ENCODE measurements at places on chromosomes 2 and 18. TPM values are rescaled to one million over a fixed set of nuclear protein-coding genes. Genes with fewer than 3 reads are reported as not detected.

UGT1A5 gene
- total RNA-seq: 2.1 TPM

RBM44 gene
- total RNA-seq: 0.72 TPM

RUFY4 gene
- total RNA-seq: 0.69 TPM

ALLC gene
- not detected for total RNA-seq

LRRC30 gene
- total RNA-seq: not detected

TYW5 gene
- 8.0 TPM for total RNA-seq

FAP gene
- 3.3 TPM for total RNA-seq

DNA sequence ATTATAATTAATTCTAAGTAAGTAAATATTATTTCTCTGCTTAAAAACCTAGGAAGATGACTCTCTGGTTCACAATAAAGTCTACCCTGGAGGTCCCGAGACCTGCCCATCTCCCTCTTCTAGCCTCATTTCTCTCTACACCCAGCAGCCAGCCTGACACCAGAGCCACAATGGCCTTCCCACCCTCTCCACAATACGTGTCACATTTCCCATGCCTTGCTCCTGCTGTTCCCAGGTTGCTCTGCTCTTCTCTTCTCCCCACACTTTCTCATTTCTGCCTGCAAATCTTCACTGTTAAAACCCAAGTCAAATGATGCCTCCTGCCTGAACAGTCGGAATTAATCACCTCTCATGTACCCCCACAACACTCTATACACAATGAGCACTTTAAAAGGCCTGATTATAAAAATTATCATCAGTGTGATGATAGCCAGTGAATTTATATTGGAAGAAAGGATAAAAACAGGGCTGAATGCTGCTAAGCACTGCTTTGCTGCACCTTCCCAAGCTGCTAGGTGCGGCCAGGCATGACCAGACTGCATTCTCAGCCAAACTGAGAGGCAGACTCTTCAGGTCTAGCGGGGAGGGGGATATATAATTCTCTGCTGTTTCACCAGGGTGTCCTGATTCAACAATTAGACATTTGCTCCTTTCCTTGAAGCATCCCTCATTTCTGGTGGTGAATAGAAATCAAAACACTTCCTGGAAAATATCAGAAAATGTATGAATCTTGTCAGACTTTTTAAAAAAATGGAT is 160.6 kb downstream of the DTNA start:
- H3K4me3 ChIP-seq: no peak overlapping the region
- peak; percentile 28 for DNase-seq
- H3K27me3 ChIP-seq: no peaks in the 10 kb centered on the region
- H3K27ac ChIP-seq: no peak overlapping the region
- H3K4me1 ChIP-seq: no peaks in the 10 kb centered on the region

- H3K4me3 ChIP-seq: no peak overlapping the region
- no peak for DNase-seq
- no peak overlapping the region for H3K27ac ChIP-seq
- H3K4me1 ChIP-seq: no peaks in the 10 kb centered on the region
These were observed 215.9 kb downstream of the SP3 start for GRCh38 chr2:173749315-173749714.

GRCh38 chr2:17272652-17273525 is 245.4 kb downstream of the RAD51AP2 start:
- no peaks in the 10 kb centered on the region for H3K27me3 ChIP-seq
- H3K4me3 ChIP-seq: no peak overlapping the region
- H3K27ac ChIP-seq: no peak overlapping the region
- H3K4me1 ChIP-seq: no peaks in the 10 kb centered on the region

DNA sequence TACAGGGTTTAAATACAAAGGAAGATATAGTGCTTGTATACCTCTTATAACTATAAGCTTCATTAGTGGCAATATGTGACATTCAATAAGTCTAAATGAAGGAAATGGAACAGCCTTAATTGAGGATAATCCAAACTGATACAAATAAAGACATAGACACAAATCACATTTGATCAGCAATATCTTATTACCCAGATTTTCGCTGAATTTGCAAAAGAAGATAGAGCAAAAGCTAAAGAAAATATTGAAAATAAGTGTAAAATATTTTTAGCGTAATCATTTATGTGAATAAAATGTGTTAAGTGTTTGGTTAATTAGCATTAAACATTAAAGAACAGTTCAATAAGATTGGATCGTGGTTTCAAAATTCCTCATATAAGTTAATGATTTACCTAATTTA is 51.2 kb downstream of the CCDC148 start:
- DNase-seq: no peak
- no peaks in the 10 kb centered on the region for H3K4me1 ChIP-seq
- H3K27ac ChIP-seq: no peak overlapping the region
- no peak overlapping the region for H3K4me3 ChIP-seq
- H3K27me3 ChIP-seq: no peaks in the 10 kb centered on the region
- H3K36me3 ChIP-seq: no peaks in the 10 kb centered on the region

- DNase-seq: peak; percentile 46
- H3K4me3 ChIP-seq: no peak overlapping the region
- H3K27ac ChIP-seq: no peak overlapping the region
- H3K4me1 ChIP-seq: no peaks in the 10 kb centered on the region
These were observed 79.7 kb upstream of the APCDD1 start for GRCh38 chr18:10374636-10375293.

DNA sequence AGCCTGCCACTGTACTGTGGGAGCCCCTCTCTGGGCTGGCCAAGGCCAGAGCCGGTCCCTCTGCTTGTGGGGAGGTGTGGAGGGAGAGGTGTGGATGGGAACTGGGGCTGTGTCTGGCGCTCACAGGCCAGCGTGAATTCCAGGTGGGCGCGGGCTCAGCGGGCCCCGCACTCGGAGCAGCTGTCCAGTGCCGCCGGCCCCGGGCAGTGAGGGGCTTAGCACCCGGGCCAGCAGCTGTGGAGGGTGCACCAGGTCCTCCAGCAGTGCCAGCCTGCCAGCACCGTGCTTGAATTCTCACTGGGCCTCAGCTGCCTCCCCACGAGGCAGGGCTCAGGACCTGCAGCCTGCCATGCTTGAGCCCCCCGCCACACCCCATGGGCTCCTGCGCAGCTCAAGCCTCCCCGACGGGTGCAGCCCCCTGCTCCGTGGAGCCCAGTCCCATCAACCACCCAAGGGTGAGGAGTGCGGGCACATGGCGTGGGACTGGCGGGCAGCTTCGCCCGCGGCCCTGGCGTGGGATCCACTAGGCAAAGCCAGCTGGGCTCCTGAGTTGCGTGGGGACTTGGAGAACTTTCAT is 69.5 kb upstream of the ABCA12 start:
- no peak overlapping the region for H3K4me3 ChIP-seq
- no peaks in the 10 kb centered on the region for H3K36me3 ChIP-seq
- DNase-seq: no peak
- H3K4me1 ChIP-seq: no peaks in the 10 kb centered on the region

DNA sequence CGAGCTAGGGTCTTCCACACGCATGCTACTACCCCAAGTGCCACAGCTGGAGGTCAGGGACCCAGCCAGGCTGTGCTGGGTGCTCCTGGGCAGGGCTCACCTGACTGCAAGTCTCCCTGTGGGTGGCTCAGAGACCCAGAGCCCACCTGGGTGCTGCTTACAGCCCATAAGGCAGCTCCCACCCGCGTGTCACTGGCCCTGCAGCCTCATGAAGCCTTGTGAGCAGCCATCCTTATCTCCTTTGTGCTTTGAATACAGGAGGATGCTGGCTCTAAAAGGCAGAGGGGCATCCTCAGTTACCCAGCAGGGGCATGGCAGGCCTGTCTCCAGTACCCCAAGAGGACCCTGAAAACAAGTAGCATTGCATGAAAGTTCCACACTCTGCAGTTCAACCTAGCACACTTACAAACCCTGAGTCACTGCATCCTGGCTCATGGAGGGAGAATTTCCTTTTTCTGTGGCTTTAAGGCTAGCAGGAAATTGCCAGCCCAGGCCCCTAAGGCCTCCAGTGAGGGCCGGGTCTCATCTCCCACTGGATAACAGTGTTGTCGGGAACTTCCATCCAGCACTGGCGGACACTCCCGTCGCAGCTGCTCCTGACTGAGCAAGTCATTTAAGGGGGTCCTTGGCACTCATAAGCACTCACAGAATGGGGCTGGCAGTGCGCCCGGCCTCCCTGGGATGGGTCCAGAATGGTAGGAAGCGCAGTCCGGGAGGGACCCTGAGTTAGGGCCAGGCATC is 137.1 kb downstream of the RPIA start:
- no peak overlapping the region for H3K4me3 ChIP-seq
- no peaks in the 10 kb centered on the region for H3K27me3 ChIP-seq
- DNase-seq: no peak
- no peaks in the 10 kb centered on the region for H3K36me3 ChIP-seq
- H3K27ac ChIP-seq: no peak overlapping the region

GRCh38 chr2:128531856-128532255 is 213.2 kb upstream of the HS6ST1 start:
- H3K36me3 ChIP-seq: no peaks in the 10 kb centered on the region
- no peaks in the 10 kb centered on the region for H3K27me3 ChIP-seq
- no peak overlapping the region for H3K27ac ChIP-seq

GRCh38 chr18:69871363-69871762 is 76.3 kb downstream of the CD226 start:
- no peak overlapping the region for H3K27ac ChIP-seq
- DNase-seq: no peak
- H3K4me1 ChIP-seq: no peaks in the 10 kb centered on the region
- no peaks in the 10 kb centered on the region for H3K27me3 ChIP-seq

DNA sequence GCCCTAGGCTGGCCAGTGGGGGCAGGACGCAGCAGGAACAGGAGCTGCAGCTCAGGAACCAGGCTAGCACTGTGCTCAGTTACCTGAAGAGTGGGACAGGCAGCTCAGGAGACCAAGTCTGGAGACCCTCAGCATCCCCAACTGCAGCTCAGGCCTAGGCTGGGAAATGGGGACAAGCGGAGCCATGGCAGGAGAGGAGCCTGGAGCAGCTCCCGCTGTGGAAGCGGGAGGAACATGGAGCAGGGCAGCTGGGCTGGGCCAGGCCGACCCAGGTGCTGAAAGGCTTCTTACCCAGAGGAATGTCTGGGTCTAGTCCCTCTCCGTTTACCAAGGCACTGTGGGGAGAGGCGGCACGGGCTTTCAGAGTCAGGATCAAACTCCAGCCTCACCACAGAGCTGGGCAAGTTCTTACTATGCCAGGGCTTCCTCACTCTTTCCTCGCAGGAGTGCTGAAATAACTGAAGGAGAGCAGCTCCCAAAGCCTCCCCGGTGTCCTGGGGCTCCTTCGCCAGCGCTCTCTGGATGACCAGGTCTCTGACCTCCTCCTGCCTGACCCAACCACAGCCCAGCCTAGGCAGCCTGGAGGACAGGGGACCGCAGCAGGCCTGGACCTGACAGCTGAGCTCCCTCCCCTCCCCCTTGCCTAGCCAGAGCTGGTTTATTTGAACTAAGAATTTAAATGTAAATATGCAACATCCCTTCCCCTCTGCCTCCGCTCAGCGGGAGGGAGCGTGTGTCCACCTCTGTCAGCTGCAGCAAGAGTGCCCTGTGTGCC is 247.8 kb upstream of the SIX2 start:
- H3K36me3 ChIP-seq: no peaks in the 10 kb centered on the region
- DNase-seq: peak; percentile 36
- no peaks in the 10 kb centered on the region for H3K4me1 ChIP-seq
- H3K27ac ChIP-seq: no peak overlapping the region
- H3K4me3 ChIP-seq: no peak overlapping the region

GRCh38 chr2:181810823-181811695 is 80.5 kb upstream of the ITPRID2 start:
- DNase-seq: no peak
- peaks cover 4% of the 10 kb centered on the region for H3K4me1 ChIP-seq
- H3K4me3 ChIP-seq: peak overlapping the region; percentile 7
- no peaks in the 10 kb centered on the region for H3K27me3 ChIP-seq
- no peak overlapping the region for H3K27ac ChIP-seq

- no peak overlapping the region for H3K4me3 ChIP-seq
- no peak overlapping the region for H3K27ac ChIP-seq
- H3K4me1 ChIP-seq: no peaks in the 10 kb centered on the region
These were observed 4.6 kb upstream of the MFF start for GRCh38 chr2:227320305-227321094.

- DNase-seq: no peak
- no peak overlapping the region for H3K27ac ChIP-seq
- no peaks in the 10 kb centered on the region for H3K36me3 ChIP-seq
These were observed 301.3 kb downstream of the ZNF407 start for GRCh38 chr18:74898965-74899364.

- no peaks in the 10 kb centered on the region for H3K27me3 ChIP-seq
- peak; percentile 39 for DNase-seq
- H3K4me1 ChIP-seq: no peaks in the 10 kb centered on the region
- no peaks in the 10 kb centered on the region for H3K36me3 ChIP-seq
- no peak overlapping the region for H3K27ac ChIP-seq
- H3K4me3 ChIP-seq: no peak overlapping the region
These were observed 494.5 kb upstream of the MAP2 start for GRCh38 chr2:208929139-208929864.

GRCh38 chr2:223465793-223466192 is 136.4 kb downstream of the SCG2 start:
- H3K27me3 ChIP-seq: no peaks in the 10 kb centered on the region
- no peaks in the 10 kb centered on the region for H3K4me1 ChIP-seq
- no peak for DNase-seq
- H3K27ac ChIP-seq: no peak overlapping the region

- no peak for DNase-seq
- no peaks in the 10 kb centered on the region for H3K4me1 ChIP-seq
- H3K4me3 ChIP-seq: peak overlapping the region; percentile 97
- no peaks in the 10 kb centered on the region for H3K27me3 ChIP-seq
These were observed 710 bp downstream of the DUSP19 start for GRCh38 chr2:183079139-183079775.

- H3K27ac ChIP-seq: no peak overlapping the region
- H3K4me3 ChIP-seq: no peak overlapping the region
- no peaks in the 10 kb centered on the region for H3K4me1 ChIP-seq
- H3K27me3 ChIP-seq: no peaks in the 10 kb centered on the region
- H3K36me3 ChIP-seq: no peaks in the 10 kb centered on the region
These were observed 8.1 kb upstream of the CCL20 start for GRCh38 chr2:227805578-227805977.

DNA sequence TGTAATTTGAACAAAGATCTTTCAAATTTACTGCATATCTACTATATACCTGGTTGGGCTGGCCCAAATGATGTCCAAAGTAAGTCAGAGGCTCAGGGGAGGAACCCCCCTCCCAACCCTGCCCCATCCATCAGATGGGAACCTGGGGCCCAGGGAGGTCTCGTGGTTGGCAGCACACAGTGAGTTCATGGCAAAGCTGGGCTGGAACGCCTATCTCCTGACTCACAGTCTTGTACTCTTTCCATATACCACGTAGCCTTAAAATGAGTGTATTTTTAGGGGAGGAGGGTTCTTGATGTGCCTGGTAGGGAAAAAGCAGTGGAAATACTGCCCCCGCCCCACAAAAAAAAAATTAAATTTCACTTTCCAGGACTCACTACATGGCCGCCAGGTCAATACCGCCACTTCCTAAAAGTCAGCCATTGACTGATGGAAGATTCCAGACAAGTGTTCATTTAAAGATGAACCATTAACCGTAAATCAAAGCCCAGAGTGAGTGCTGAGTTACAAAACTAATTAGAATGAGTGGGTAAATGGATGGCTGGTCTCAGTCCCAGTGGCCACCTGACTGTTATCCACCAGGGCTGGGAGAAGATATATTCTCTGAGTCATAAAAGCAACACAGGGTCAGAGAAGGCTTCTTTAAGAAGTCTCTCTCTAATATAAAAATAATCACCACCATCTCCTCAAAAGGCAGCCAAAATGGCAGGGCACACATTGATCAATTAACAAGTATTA is 80.5 kb downstream of the ZBTB7C start:
- no peak for DNase-seq
- H3K27ac ChIP-seq: no peak overlapping the region
- no peaks in the 10 kb centered on the region for H3K36me3 ChIP-seq
- peaks cover 3% of the 10 kb centered on the region for H3K4me1 ChIP-seq

GRCh38 chr2:44016282-44016681 is 20.5 kb upstream of the LRPPRC start:
- no peaks in the 10 kb centered on the region for H3K4me1 ChIP-seq
- no peak overlapping the region for H3K27ac ChIP-seq
- DNase-seq: peak; percentile 83
- no peaks in the 10 kb centered on the region for H3K27me3 ChIP-seq
- no peak overlapping the region for H3K4me3 ChIP-seq
